ENCODE measurements at places on chromosomes 7 and 10.

DNA sequence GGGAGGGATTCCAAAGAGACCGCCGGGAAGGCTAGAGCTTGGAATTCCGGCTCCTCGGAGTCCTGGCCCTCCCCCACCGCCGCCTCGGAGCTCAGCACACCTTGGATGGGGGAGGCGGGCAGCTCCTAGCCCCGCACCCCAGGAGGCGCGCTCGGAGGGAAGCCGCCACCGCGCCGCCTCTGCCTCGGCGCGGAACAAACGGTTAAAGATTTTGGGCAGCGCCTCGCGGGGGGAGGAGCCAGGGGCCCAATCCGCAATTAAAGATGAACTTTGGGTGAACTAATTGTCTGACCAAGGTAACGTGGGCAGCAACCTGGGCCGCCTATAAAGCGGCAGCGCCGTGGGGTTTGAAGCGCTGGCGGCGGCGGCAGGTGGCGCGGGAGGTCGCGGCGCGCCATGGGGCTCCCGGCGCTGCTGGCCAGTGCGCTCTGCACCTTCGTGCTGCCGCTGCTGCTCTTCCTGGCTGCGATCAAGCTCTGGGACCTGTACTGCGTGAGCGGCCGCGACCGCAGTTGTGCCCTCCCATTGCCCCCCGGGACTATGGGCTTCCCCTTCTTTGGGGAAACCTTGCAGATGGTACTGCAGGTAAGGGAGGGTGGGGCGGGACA, at the start of gene CYP26A1:
Gene CYP26A1, plus strand, starts transcription at position 355 of the 608 bp plus-strand sequence. Its CDS starts 42 bp downstream, at position 397.
- DNase-seq, result no peak

DNA sequence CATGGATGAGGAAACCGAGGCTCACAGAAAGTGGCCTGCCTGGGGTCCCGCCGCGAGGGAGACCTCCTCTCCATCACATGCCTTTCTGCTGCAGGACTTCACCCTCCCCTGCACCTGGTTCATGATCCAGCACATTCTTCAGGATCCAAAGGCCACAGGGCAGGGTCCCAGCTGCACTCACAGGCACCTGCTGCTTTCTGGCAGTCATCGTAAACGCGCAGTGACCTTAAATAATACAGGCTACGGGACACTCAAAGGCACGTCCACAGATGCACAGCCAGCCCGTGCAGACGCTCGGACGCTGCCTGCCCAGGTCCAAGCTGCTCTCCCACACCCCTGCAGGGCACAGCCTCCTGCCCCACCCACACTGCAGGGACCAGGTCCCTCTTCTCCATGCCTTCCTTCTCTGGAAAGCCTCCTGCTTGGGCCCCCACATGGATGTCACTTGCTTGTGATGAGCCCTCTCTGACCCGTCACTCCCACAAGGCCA, 49.9 kb downstream of the CALML3 start:
- DNase-seq, result no peak

GRCh38 chr10:100969187-100970075, at the start of gene SEMA4G:
SEMA4G (plus strand) TSS chr10:100969504; CDS start chr10:100972913, 3,409 bp downstream.
- peak; percentile 50 for DNase-seq

DNA sequence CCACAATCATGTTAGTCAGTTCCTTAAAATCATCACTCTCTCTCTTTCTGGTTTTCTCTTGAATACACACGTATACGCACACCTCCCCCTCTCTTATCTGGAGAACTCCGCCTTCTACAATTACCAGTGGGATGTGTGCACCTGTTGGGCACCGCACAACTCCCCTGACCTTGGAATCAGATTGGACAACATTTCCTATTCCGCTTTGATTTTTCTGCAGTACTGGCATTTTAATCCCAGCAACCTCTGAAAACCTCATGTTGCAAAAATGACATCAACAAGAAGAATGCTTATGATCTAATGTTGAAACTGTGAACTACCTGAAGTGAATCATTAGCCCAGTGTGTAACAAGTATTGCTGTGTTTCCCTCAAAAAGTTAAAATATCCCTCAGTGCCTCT, 109.6 kb downstream of the KIAA1217 start:
- DNase-seq, result no peak

- DNase-seq, result no peak
These were observed 202.2 kb downstream of the PHF14 start for GRCh38 chr7:11175887-11176286.

- DNase-seq, result no peak
These were observed 128.4 kb downstream of the ZFAND4 start for GRCh38 chr10:45544191-45544590.

DNA sequence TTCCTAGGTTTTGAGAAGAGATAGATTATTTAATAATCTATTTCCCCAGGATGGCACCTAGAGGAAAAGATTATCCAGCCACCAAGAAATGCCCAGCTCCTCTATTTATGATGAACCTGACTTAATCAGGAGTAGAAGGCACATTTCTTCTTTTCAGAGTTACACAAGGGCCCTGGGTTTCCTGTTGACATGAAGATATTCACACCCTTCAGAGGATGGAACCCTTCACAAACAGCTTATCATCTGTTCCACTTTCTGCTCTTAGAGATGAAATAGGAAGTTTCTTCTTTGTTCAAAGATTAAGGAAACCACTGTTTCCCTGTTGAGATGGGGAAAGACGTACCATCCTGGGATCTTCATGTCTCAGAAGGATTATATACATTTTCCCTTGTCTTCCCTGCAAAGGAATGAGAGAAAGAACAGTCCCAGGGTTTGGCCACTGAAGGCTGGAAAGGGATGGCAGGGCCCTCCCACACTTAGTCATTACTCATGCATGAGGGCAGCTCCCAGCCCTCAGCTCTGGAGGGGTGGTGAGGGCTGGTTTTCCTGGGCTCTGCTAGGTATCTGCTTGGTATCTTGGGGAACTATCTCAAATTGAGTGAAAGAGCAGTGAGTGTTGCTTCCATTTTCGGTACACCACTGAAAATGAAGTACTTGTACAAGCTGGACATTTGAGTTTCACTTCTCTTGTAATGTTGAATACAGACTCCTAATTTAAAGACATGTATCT, 64.0 kb downstream of the MTPAP start:
- no peak for DNase-seq

GRCh38 chr10:99681553-99681952, 22.2 kb downstream of the ENTPD7 start:
- no peak for DNase-seq

DNA sequence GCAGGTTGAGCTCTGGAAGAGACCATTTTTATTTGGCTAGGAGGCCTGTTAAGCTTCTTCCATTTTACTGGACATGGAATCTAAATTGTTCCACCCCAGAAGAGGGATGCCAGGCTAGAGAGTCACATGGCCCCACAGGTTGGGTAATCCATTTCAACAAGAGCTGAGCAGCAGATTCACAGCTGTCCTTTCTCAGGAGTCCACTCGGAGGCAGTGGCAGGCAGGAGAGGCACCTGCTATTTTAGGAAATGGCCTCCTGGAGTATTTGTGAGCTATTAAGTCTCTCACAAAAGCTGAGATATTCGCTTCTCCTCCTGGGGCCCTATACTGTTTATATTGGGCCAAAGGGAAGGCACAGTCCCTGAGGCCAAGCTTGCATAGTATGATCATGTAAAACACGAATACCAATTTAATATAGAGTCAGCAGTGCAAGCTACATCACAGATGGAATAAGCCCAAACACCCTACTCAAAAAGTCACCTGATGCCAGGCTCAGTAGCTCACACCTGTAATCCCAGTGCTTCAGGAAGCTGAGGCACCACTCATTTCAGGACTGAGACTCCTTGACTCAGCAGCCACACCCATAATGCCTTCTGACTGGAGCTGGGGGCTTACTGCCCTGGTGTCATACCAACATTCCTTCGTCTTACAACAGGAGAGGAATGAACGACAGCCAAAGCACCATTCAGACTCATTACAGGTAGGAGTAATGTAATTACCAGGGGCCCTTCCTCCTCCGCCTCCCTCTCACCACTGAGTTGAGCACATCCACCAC, 124.1 kb downstream of the LMBR1 start:
- no peak for DNase-seq

GRCh38 chr7:30479202-30480120, 877 bp upstream of the NOD1 start:
- DNase-seq, result peak; percentile 16

All from activated naive CD8-positive, alpha-beta T cell treated with anti-CD3 and anti-CD28 coated beads for 36 hours (primary cell).